ENCODE measurements at places on chromosomes 6 and 20.

GRCh38 chr20:2691663-2692035 is 931 bp upstream of the EBF4 start:
- DNase-seq: no peak

- DNase-seq: no peak
These were observed 218.3 kb downstream of the ANKRD60 start for GRCh38 chr20:58010186-58010585.

- DNase-seq: no peak
These were observed 670.3 kb upstream of the NRSN1 start for GRCh38 chr6:23455754-23456153.

GRCh38 chr6:32655203-32655710 is 11.2 kb downstream of the HLA-DQB1 start:
- no peak for DNase-seq

- no peak for DNase-seq
These were observed 42.4 kb upstream of the ADGRF4 start for GRCh38 chr6:47655719-47656595.

DNA sequence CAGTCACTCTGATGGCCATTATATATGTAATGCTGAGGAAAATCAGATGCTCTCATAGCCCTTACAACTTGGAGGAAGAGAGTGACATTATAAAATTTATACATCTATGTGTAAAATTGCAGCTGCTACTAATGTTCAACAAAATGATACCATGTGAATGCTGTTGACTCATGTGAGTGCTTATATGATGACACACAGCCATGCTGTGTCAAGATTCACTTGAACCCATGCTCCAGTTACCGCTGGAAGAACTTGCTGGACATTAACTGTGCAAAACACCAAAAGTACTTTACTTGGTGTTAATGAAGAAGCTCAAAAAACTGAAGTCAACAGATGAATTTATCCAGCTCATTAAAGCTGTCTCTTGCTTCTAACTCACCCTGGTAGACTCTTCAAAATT is 318.9 kb upstream of the PLCB4 start:
- no peak for DNase-seq

GRCh38 chr6:91221072-91221720 is 634.3 kb upstream of the MAP3K7 start:
- no peak for DNase-seq

- no peak for DNase-seq
These were observed 1.2 kb downstream of the REM1 start for GRCh38 chr20:31476294-31476585.

DNA sequence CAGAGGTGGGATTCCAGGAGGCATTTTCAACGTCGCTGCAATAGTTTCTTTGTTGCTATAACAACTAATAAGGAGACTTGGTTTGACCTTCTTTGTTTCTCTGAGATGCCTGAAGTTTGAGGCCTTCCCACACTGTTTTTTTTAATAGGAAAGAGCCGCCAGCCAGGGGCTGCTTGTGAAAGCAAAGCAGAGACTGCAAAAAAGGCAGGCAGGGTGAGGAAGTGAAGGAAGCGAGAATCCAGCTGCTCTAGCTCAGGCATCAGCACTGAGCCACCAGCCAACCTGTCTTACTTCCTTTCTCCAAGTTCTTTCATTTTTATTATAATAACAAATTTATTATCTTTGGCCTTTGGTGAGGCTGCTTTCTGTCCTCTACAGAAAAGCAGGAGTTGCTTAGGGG is 179.1 kb downstream of the DOK5 start:
- no peak for DNase-seq

DNA sequence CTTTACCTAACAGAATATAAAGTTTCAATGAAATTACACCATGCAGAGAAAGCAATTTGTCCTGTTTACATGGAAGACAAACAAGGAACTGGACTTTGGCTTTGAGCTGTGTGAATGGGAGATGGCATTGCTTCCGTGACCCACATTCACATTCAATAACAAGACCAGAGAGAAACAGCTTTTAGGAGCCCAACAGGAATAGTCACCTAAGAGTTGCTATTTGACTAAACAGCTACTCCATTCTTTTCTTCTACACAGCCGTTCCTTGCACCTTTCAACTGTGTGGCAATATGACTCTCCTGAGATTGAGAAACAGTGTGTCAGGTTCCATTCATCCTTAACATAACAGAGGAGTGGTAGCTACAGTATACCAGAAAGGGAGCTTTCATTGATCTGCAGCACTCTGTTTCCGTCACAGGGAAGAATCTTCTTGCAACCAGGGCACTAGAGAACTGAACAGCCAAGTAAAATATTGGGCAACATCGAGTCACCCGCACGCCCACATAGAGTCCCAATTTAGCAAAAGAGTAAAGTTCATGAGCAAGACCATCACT is 355.1 kb downstream of the HAO1 start:
- no peak for DNase-seq

DNA sequence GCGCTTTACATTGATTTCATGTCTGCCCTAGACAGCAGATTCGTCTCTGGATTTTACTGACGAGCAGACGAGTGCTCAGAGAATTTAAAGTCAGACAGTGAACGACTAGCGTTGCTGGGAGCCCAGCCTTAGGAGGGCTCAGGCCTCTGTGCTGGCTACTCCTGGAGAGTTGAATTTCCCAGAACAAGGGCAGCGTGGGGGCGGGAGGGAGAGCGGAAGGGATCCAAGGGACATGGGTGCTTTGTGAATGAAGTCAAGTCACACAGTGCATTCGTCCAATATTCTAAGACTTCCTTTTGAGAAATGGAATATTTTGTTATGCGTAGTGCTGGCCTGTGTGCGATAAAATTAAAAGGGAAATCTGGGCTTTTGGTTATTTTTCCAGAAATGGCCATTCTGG is 126.5 kb downstream of the MYLK4 start:
- no peak for DNase-seq

DNA sequence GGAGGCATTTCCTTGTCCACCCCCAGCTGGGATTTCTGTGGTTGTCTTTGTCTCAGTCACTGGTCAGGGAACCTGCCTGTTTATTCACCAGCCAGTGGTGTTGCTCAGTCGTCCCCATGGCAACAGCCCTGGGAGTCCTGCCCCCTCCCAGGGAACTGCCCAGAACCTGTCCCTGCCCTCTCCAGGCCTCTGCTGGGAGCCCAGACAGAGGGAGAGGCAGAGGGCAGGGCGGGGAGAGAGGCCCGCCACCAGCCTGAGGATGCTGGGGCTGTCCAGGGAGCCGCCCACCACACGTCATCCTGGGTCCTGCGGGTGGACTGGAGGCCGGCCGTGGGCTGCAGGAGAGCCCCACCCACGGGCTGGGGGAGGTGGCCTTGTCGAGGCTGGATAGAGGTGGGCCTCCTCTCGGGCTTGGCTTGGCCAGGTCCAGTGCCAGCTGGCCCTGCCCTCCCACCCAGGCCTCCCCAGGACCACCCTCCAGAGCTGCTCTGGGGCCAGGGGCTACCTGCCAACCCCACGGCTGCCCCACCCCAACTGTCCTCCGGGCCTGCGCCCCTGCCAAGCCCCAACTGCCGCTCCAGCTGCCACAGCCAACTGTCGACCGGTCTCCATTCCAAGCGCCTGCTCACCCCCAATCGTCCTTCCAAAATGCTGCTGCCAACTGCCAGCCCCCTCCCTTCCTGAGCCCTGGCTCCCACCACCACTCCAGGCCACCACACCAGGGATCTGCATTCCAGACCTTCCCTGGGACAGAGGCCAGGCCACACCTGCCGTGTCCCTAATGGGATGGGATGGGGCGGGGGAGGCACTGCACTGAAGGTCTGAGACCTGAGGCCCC is 4.2 kb upstream of the ZBTB46 start:
- DNase-seq: no peak

GRCh38 chr6:128882560-128882959 is 378 bp upstream of the LAMA2 start:
- DNase-seq: no peak

DNA sequence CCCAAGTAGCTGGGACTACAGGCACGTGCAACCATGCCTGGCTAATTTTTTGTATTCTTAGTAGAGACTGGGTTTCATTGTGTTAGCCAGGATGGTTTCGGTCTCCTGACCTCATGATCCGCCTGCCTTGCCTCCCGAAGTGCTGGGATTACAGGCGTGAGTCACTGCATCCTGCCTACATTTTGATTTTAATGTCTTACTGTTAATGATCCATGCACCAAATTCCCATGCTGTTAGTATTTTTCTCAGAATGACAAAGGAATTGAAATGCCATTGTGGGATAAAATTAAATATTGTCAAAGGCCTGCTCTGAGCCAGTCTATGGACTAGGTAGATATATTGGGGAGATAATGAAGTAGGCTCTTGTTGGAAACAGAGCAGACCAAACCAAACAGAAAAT is 28.2 kb downstream of the CBFA2T2 start:
- no peak for DNase-seq

GRCh38 chr6:53728570-53729194 is 63.1 kb upstream of the KLHL31 start:
- DNase-seq: peak; percentile 29

- DNase-seq: no peak
These were observed 44.8 kb downstream of the AGPAT4 start for GRCh38 chr6:161228921-161229591.

DNA sequence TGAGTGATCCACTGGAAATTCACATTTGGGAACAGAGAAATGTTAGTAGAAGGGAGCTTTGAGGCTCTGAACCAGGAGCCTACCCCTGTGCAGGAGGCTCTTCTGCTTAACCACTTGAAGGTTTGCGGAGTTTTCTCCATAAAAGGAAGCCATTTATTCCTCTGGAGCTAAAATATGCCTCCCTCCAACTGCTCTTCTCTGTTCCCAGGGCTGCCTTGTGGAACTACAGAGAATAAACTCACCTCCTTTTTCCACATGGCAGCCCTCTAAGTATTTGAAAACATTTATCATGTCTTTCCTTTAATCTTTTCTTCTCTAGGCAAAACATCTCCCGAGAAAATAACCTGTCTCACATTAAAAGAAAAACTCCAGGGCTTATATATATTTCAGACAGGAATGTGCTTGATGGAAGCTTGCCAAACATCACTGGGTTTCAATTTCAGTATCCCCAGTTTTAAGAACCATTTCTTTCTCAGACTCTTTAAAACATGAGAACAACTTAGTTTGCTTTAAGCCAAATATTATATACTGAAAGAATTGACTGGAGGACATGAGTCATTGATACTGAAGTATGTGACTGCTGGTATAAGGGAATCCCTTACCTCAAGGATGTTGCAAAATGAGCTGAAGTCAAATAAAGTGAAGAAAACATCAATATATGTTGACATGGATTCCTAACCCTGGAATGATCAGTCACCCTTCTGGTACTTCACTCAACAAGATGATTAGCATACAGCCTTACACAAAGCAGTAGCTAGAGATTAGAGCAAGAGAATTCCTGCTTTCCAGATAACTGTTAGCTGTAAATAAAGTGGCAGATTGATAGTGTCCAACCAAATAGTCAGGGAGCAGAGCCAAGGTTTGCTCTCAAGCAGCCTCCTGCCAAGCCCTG is 74.0 kb downstream of the ZBTB2 start:
- no peak for DNase-seq

GRCh38 chr6:40719671-40720374 is 132.7 kb upstream of the LRFN2 start:
- no peak for DNase-seq

GRCh38 chr6:135054226-135054568 is 425 bp downstream of the HBS1L start:
- DNase-seq: no peak

- no peak for DNase-seq
These were observed 46.2 kb downstream of the TRAF3IP2 start for GRCh38 chr6:111559188-111560097.

GRCh38 chr6:1702580-1703051 is 92.9 kb downstream of the FOXC1 start:
- DNase-seq: no peak

- no peak for DNase-seq
These were observed 39.8 kb upstream of the ARHGAP18 start for GRCh38 chr6:129749749-129750120.

DNA sequence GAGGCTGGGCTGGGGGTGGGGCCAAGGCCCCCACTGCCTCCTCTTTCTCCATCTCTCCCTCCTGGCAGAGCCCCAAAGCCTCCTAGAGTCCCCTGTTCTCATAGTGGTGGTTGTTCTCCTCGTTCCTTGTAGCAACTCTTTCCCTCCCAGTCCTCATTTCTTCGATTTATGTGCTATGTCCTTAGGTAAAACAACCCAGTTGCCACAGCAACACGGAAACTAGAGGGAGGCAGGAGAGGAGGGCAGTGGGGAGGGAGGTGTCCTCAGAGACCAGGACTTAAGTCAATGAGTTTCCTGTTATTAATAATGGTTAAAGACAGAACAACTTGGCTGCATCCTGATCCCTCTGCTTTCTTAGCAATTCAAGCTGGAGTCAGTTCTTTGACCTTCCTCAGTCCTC is 161.0 kb downstream of the INSM1 start:
- no peak for DNase-seq

- no peak for DNase-seq
These were observed 503.8 kb upstream of the MARCKS start for GRCh38 chr6:113353392-113353791.

- no peak for DNase-seq
These were observed 160.1 kb downstream of the DTNBP1 start for GRCh38 chr6:15502446-15503345.

DNA sequence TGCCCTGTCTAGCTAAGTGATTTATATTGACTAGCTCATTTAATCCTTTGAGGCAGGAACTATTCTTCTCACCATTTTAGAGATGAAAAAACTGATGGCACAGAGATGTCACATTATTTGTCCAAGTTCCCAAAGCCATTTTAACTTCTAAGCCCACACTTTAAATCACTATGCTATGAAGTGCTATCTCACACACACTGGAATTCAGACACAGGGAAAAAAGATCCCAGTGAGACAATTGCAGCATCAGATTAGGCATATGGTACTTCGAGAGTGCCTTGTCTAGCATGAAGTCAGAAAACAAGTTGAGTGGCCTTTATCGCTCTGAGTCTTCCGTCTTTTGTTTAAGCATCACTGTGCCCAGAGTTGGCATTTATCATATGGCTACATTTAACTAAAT is 54.1 kb upstream of the PDE7B start:
- DNase-seq: no peak

DNA sequence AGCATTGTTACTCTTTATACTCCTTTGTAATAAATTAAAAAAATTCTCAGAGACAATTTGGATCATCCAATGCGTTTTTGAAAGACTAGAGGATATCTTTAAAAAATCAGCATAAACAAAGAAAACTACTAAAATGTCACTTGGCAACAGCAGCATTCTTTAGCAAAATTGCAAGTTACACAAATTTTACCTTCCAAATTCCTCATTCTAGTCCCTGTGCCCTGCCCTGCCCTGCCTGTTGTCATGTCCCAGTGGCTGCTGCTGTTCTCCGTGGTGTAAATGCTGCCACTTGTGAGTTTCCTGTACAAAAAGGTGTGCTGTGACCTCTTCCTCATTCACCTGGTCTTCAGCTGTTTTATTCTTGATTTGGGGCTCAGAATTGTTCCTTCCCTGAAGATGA is 83.2 kb downstream of the CDC5L start:
- no peak for DNase-seq

DNA sequence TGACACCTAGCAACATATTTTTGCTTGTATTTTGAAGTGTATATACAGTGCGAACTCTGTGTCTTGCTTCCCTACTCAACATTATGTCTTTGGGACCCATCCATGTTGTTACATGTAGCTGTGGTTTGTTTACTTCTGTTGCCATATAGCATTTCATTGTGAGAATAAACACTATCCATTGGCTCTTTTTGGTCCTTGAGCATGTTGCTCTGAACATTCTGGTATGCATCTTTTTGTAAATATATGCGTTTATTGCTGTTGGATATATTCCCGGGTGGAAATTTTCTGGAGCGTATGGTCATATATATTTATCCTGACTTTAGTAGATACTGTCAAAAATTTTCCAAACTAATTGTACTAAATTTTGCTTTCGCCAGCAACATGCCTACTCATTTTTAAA is 222.5 kb upstream of the SPTLC3 start:
- DNase-seq: no peak

- DNase-seq: no peak
These were observed 23.4 kb downstream of the MEP1A start for GRCh38 chr6:46816626-46817025.

All from activated CD4-positive, alpha-beta T cell treated with anti-CD3 and anti-CD28 coated beads, Interleukin-2, amount 50 U/mL, for 4 hours (primary cell).